ENCODE measurements at places on chromosomes 12 and 14.

DNA sequence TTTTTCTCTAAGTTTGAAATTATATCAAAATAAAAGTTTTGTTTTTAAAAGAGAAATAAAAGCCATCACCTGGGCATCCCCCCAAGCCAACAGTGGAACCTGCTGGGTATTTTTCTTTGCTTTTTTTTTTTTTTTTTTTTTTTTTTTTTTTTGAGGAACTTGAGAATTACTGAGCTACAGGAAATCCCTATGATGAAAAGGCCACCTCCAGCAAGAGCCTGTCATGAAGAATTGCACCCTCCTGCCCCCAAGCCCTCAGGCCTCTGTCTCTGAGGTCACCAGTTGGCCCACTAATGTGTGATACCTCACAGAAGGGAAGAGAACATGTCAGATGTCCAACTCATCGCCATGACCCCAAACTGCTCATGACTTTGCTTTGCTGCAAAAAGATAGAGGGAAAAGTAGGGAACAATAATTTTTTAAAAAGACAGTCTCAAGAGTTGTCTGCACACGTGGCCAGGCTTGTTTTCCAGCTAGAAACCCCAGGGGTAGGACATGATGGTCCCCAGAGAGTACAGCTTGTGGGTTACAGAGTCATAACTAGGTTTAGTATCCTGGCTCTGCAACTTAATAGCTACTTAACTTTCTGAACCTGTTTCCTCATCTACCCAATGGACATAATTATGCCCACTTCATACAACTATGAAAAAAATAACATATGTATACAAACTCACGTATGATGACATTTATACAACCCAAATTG, 124.3 kb upstream of the EGLN3 start:
- no peak for DNase-seq

DNA sequence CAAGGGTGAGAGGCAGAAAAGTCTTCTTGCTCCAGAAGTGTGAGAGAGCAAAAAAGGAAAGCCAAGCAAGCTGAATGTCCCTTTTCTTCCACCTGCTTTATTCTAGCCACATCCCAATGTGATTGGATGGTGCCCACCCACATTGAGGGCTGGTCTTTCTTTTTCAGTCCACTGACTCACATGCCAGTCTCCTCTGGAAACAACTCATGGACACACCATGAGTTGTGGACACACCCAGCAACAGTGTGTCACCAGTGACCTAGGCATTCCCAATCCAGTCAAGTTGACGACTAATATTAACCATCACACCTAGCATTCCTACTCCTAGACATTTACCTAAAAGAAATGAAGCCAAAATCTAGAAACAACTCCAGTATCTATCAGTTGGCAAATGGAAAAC, 7.2 kb upstream of the DICER1 start:
- no peak for DNase-seq

DNA sequence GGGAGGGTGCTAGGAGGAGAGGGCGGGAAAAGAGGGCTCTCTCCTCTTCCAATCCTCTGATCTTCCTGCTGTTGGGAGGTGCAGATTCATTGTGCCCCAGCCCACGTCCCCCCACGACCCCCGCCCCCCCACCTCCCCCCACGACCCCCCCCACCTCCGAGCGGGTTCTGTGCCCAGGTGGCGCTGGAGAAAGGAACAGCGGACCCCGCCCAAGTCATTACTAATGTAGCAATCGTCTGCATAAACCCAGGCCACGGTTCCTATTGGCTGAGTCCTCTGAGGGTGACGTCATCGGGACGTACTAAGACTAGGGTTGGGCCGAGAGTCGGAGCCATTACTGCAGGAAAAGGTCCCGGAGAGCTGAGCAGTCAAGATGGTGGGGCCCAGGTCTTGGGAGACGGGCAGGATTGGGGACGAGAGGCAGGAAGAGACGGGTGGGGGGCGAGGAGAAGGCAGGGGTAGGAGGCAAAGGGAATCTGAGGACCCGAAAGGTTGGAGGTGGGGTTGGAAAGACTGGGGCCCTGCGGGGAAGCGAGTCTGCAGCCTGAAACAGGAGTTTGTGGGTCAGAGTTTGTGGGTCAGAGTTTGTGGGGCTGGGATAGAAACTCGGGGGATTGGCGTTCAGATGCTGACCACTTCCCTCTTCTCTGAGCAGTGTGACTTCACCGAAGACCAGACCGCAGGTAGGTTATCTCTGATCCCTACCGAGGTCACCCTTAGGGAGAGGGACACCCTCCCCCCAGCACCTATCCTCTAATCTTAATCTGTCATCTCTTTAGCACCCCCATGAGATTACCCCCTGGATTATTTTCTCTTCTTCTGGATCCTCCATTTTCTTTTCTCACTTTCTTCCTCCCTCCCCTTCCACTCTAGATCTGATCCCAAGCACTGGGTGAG, at the start of gene MYL6:
MYL6 (plus strand) TSS at position 331 of the 897 bp plus-strand sequence; CDS start at position 374, 43 bp downstream.
- peak; percentile 100 for DNase-seq

DNA sequence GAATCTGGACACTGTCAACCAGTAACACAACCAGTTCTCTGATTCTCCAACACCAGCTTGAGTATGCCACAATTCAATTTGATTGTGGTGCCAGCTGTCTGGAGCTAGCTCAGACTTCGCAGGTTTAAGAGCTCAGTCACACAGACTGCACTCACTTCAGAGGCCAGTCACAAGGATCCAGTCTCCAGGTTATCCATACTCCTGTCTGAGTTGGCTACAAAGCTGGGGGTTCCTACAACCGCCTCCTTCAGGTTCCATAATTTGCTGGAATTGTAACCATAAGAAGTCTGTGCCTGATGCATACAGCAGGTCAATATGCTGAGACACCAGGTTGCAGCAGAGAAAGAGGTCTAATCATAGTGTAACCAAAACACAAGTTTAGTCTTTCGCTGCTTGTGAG, 70.5 kb upstream of the CPSF6 start:
- DNase-seq: no peak

- DNase-seq: no peak
Measured at GRCh38 chr14:62144863-62145262, 382.6 kb downstream of the SNAPC1 start.

Measured in ACHN (cell line).